ENCODE measurements at places on chromosomes 3 and 15.

GRCh38 chr15:55632434-55632833, 44.3 kb upstream of the PYGO1 start:
- DNase-seq: no peak

DNA sequence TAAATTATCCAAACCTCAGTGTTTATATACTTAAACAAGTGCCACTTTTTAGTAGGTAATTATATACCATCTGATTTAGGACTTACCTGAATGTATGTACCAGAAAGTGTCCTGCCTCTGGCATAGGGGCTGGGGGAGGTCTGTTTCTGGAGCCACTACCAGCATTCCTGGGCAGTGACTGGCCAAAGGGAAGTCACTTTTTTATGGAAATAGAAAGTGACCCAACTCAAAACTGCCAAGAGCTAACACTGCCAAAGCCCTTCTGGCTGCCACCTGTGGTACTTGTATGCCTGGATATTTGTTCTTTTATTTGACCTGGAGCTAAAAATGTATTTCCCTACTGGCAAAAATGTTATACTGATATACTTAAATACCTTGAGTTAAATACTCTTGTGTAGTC, 42.7 kb downstream of the ESYT3 start:
- no peak for DNase-seq

DNA sequence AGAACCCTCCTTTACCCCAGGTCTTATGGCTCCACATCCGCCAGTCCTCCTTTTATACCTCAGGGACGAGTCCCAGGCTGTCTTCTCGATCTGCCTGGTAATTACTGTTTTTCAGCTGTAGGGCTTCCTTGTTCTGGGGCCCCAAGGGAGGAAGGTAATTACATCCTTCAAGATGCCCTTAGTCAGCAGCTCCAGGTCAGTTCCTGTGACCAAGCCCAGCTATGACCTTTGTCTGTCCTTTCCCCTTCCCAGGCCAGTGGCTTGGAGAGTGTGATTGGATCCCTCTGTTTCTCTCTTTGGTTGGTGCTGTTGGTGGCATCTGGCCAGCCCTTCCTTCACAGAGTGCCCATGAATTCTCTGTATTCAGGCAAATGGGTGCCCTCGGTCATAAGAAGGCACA, 92.6 kb downstream of the AAGAB start:
- DNase-seq: no peak

GRCh38 chr3:127264292-127264691, 23.6 kb downstream of the PRR20G start:
- DNase-seq: no peak

DNA sequence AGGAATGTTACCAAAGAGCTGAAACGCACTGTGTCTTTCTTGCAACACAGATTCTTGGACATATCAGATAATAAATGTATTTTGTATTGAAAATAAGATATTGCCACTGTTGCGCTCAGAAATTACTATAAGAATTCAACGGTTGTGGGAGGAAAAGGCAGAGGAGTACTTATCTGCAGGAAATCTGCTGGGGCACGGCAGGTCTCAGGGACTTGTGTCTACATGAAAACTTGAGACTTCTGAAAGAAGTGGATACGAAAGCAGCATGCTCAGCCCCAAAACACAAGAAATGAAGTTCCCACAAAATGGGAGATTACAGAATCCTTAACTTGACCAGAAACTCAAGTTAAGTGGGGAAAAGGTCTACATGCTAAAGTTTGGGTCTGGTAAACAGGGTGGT, 86.5 kb downstream of the IGSF11 start:
- DNase-seq: peak; percentile 14

Data from CD4-positive, alpha-beta T cell treated with Interleukin-6 for 4 hours (primary cell).